Hypothalamus (tissue), 51 donors: ENCODE measurements at places on chromosomes 7 and 10.

- DNase-seq: no peak
These were observed 18.6 kb downstream of the DMTF1 start for GRCh38 chr7:87170828-87171227.

- no peak for DNase-seq
These were observed 129.0 kb downstream of the MARCHF5 start for GRCh38 chr10:92419740-92420545.

GRCh38 chr10:71234970-71235685 lies 22.8 kb downstream of the UNC5B start:
- peak; percentile 33 for DNase-seq

DNA sequence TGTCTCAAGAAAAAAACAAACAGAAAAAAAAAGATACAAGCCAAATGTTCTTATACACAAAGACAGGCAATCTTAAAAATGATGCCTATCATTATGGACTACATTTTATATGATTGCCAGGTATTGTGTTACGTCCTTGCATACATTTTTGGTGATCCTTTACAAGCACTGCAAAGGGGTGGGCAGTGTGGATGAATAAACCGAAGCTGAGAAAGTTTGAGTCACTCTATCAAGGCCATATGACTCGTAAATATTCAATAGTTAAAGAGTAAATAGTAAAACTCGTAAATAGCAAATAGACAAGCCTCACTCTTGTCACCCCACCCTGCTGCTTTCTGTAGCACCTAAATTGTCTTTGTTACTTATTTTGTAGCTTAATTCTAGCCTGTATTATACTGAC lies 326.2 kb downstream of the FRMD4A start:
- DNase-seq: no peak

DNA sequence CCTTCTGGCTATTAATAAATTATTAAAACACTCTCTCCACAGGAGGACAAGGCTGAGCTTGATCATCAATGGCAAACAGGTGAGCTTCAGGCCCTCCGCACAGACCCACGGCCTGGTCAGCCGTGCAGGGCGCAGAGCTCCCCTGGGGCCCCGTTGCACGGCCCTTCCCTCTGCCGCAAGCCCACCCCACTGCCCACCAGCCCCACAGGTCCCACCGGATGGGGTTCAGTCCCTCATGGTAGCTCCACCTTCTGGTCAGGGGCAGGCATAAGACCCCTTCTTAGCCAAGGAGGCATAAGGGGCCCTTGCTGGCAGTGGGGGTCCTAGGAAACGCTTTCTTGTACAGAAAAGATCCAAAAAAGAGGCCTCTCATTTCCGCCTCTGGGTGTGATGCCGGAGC lies 84.6 kb downstream of the MAD1L1 start:
- no peak for DNase-seq

DNA sequence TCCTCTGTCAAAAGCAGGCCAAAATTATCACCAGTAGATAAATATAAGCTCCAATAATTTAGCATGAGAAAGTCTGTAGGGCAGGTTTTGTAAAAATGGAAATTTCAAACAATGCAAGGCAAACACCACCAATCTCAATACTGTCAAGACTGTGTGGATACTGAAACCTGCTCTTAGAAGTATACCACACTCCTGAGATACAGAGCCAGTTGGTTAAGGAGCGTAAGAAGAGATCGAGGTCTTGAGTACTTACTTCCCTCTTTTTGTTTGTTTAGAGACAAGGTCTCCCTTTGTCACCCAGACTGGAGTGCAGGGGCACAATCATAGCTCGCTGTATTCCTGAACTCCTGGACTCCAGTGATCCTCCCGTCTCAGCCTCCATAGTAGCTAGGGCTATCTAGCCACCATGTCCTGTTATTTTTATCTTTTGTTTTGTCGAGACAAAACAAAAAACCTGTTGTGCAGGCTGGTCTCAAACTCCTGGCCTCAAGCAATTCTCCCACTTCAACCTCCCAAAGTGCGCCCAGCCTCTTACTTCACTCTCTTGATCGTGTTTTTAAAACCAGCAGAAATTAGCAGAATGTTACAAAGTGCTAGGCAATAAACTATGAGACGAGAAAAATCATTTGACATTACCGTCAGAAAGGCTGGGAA lies 205.7 kb downstream of the PARD3 start:
- DNase-seq: no peak

DNA sequence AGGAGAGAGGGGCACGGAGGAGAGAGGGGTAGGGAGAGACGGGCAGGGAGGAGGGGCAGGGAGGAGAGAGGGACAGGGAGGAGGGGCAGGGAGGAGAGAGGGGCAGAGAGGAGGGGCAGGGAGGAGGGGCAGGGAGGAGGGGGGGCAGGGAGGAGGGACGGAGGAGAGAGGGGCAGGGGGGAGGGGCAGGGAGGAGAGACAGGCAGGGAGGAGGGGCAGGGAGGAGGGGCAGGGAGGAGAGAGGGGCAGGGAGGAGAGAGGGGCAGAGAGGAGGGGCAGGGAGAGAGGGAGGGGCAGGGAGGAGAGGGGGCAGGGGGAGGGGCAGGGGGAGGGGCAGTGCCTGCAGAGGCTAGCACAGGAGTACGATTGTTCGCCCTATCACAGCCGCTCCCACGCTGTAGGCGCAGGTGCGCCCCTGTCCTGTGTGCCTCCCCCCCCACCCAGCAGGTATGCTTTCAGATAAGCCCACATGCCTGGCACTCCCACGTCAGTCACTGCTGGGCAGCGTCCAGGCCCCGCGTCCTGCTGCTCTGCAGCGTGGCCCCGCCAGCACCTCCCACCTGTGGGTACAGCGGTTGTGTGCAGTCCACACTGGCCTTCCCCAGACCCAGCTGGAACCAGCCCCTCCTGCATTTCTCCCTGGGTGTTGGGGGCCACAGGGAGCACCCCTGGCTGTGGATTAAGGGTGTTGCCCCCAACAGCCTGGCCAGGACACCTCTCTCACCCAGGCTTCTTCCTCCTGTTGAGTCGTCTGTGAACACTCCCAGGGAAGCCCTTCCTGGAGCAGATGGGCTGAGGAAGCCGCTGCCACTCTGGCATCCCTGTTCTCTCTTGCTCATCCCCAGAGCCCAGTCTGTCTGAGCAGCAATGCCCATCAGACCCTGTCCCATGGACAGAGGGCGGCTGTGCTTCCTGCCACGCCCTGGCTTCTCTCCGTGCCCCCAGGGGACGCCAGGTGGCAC lies 10.8 kb downstream of the NKX6-2 start:
- DNase-seq: peak; percentile 83
